Fibroblast of lung (primary cell): ENCODE measurements at places on chromosomes 1 and 21.

GRCh38 chr21:40257342-40257741 lies 390.1 kb downstream of the PCP4 start:
- DNase-seq = no peak

GRCh38 chr1:223129229-223129901 lies 13.7 kb downstream of the TLR5 start:
- DNase-seq = peak; percentile 33

DNA sequence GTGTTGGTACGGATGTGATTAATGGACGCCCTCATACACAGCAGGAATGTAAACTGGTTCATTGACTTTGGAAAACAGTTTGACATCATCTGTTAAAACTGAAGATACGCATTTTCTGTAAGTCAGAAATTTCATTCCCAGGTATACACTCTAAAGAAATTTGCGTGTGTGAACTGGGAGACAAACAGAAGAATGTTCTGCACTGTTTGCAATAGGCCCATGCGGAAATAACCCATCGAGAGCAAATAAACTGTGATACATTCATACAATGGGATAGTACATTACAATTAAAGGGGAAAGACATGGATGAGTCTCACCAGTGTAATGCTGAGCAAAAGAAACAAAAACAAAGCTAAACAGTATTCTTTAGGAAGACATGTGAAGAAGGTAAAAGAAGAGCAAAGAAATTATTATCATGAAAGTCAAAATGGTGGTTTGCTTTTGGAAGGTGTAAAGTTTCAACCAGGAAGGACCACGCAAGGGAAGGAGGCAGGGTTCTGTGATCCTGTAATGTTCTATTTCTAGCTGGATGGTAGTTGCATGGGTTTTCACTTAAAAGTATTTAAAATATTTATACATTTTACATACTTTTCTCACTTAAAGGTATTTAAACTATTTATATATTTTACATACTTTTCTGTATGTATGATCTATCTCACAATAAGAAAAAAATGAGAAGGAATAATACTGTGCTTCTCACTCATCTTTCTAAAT lies 30.3 kb downstream of the INTS7 start:
- no peak for DNase-seq

DNA sequence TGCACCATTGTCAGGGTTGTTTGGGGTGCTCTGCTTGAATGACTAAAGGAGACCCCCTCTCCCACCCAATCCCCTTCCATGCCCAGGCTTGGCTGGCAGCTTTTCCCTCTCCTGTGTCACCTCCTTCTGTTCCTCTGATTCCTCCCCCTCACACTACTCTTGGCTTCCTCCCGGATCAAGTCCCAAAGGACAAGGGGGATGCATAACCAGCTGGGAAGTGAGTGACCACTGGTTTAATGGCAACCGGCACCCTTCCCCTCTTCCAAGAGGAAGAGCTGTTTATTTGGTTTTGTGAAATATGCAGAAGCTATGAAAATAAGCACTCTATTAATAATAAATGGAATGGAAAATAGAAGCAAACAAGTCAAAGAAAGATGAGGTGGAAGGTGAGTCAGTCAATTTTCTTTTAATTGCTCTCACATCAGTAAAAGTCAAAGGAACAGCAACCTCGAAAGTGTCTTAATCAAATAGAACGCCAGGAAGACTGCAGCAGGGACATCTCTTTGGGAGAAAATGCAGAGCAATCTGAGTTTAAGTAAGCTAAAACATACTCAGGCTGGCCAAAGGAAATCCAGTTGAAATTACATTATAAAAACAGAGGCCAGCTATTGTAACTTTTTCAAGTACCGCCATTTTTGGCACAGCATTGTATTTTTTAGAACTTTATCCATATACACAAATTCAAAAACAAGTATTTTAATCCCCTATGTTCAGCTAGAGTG lies 322.5 kb downstream of the SIPA1L2 start:
- no peak for DNase-seq

DNA sequence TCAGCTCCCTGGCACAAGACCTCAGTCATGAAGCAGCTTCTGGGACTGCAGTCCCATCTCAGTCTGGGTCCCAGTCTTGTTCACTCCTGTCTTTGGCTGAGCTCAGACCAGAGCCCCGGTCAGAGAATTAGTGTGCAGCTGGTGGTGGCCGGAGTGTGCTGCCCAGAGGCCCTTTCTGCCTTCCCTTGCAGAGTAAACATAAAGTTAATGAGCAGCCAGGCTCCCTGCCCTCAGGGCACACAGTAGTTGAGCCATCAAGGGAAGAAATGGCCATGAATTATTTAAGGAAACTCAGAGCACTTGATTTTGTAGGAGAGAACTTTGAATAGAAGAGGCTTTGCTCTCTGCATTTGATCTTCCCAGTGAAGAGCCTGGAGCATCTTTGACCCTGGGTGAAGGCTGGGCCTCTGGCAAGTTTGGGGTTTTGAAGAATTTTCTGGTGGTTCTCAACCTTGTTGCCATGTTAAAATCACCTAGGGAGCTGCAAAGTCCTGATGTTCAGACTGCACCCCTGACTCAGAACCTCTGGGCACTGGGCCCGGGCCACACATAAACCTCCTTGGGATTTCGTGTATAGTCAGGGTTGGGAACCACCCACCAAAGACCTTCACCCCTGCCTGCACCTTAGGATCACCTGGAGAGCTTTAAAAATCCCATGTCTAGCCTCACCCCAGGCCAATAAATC lies 26.4 kb upstream of the SELENON start:
- DNase-seq = no peak

DNA sequence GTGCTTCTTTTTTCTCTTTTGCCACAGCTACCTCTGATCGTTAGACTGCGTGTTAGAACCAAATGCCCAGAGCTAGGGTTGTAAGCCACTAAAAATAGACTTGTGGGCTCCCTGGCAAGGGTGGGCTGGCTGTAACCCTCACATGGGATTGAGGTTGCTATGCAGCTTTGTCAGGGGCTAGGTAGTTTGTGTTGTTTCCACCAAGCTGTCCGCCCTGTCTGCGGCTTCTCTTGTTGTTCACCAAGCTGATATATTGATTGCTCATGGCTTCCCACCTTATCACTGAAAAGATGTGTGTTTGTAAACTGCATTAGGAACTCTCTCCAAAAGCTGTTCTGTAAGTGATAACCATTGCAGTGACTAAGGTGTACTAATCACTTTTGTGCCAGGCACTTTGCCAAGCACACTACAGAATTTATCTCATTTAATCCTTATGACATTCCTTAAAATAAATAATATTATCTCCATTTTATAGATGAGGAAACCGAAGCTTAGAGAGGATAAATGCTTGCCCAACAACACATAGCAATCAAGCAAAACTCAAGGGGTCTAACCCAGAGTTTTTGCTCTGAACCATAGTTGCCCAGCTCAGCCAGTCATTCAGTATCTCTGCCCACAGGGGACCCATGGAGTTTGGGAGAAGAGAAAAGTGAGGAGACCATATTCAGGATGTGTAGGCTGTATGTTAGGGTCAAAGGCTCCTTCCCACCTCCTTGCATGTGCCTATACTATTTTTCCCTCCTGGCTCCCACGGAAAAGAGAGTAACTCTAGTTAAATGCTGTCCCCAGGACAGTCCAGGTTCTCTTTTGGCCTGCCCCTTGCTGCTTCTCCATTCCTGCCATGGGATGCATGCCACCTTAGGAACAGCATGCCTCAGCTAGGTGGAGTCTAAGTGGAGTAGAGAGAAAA lies 42.2 kb upstream of the TARBP1 start:
- DNase-seq = no peak

- no peak for DNase-seq
Measured at GRCh38 chr1:30934613-30935012, 26.1 kb upstream of the SDC3 start.

DNA sequence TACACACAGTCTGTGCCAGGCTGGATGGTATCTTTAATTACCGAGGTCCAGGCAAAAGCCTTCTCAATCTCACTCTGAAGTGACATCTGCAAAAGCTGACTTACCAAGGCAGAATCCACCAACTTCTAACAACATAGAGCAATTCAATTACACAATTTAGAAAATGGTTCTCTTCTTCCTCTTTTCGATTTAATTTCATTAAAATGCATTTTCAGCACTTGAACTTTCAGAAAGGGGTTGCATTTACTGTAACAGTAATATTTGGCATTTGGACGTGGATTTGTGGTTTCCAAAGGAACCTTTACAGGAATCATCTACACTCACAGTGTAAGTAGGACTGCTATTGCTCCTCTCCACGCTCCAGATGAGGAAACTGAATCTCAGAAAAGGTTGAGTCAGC lies 53.3 kb downstream of the ERO1B start:
- no peak for DNase-seq

DNA sequence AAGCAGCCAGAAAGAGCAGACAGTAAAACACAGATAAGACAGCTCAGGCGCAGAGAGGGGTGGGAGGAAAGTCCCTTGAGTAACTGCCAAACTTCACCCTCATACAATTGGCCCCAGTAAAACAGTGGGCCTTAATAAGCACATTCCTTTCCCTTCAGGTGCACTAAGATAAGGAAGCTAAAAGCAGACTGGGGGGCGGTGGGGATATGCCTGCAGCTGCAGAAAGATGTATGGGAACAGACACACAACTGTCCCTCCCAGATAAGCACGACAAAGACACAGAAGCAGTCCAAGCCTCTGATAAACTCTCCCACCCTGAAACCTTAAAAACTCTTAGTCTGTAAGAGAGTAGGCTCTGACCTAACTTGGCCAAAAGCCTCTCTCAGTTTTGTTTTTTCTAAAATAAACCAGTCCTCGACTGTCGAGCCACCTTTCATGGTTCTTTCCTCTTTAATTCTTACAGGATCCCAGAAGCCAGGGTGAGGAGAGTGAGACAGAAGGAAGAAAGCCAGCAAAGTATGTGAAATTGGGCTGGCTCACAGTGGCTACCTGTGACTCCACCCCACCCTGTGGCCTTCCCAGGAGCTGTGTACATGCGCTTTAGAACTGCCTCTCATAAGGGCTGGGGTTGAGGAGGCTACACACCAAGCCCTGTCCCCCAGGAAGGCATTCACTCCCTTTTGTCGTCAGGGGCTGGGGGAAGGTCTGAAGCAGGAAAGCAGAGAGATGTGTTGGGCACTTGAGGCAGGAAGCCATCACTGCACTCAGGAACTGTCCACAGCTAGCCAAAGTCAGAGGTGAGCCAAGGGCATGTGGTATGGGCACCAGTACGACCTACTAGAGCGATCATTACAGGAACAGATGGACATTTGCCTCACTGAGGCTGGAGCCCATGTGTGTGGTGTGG lies 4.6 kb downstream of the PGLYRP4 start:
- no peak for DNase-seq

GRCh38 chr21:17540530-17540929 lies 27.7 kb downstream of the CXADR start:
- DNase-seq = no peak

GRCh38 chr21:34219334-34220060 lies 144.3 kb upstream of the KCNE2 start:
- DNase-seq = peak; percentile 21
